ENCODE measurements at places on chromosomes 7 and 10. TPM values are rescaled to one million over a fixed set of nuclear protein-coding genes. Genes with fewer than 3 reads are reported as not detected.

Gene ZNF804B
- 0.04 TPM for total RNA-seq

Gene CHAT
- total RNA-seq = not detected

Gene ADRB1
- 0.12 TPM for total RNA-seq

Gene HOXA13
- 1.6 TPM for total RNA-seq

Gene ZNF239
- not detected for total RNA-seq

Gene HTR7
- 0.26 TPM for total RNA-seq

Gene ANXA8
- total RNA-seq = not detected

Gene ZP3
- 0.99 TPM for total RNA-seq

- no peak for DNase-seq
Observed at GRCh38 chr10:88913127-88913526, 33.1 kb downstream of the STAMBPL1 start.

- peak; percentile 28 for DNase-seq
Observed at GRCh38 chr10:132193907-132194552, 7.3 kb downstream of the DPYSL4 start.

DNA sequence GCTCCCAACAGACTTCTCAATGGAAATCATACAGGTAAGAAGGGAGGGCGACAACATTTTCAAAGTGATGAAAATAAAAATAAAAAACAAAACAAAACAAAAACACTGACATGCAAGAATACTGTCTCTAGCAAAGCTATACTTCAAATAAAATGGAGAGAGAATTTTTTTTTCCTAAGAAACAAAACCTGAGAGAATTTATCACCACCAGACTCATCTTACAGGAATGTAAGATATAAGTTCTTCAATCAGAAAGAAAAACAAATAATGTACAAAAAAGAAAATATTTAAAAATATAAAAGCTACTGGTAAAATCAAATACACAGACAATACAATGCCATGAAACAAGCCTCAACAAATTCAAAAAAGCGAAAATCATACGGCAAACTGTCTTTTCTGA, 113.2 kb downstream of the NRBF2 start:
- no peak for DNase-seq

DNA sequence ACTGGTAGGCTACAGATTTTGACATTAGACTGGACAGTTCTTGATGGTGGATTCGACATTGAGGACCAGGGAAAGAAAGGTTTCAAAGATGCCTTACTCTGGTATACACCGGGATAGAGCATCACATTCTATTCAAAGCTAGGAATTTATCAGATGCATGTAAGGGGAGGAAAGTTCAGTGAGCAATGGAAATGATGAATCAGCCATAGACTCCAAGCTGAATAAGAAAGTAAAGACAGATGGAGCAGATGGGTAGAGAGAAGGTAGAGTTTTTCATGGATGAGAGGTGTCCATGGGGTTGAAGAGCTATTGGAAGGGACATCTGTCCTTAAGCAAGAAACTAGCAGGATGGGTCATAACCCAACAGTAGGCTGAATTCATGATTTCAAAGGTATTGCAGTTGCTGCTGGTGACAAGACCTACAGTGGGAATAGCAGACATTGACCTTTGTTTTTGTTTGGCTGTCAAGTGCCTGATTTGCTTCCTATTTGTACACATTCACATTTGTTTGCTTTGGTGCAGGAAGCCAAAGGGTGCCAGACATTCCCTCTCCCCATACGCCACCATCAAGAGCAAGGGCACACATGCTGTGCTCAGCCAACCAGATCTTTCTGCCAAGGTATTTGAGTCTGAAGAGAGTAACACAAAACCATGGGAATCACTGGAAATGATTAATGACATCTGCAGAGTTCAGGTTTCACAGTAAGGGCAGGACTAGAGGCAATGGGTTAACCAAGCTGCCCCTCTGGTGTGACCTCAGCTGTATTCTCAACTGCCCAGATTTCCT, 8.6 kb upstream of the CACUL1 start:
- no peak for DNase-seq

GRCh38 chr7:42445691-42446090, 208.7 kb upstream of the GLI3 start:
- no peak for DNase-seq

- DNase-seq = no peak
Observed at GRCh38 chr7:110766864-110767263, 324.1 kb upstream of the LRRN3 start.

DNA sequence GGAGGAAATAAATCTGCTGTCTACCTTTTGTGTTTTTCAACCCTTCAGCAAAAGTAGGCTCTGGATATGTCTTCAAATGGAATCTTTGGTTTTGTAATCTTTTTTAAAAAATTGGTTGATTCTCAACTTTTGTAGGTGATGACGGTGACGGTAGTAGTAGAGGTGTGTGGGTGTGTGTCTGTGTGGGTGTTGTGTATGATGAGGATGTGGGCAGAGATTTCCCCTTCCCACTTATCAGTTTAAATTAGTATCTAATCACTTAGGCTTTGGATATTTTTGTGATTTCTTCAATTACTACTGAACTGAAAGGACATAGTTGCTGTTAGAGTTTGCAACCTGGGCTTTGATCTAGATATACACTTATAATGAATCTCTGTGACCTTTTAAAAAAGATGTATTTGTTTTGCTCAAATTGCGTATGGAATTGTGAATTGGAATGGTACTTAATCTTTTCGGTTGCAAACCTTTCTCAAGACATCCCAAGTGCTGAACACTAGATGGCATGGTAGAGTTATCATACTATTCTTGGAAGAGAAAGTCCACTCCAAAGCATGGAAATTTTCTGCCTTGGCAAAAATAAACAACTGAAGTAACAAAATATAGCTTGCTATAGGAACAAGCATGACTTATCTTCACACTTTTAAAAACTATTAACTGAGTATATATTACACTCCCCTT, 51.9 kb upstream of the A1CF start:
- no peak for DNase-seq

- DNase-seq = peak; percentile 50
Observed at GRCh38 chr7:149598721-149599308, 101.2 kb upstream of the ZNF746 start.

GRCh38 chr10:42975558-42976340, 101.1 kb upstream of the RET start:
- no peak for DNase-seq

- DNase-seq = no peak
Observed at GRCh38 chr10:89363729-89364442, 14.0 kb upstream of the IFIT1B start.

DNA sequence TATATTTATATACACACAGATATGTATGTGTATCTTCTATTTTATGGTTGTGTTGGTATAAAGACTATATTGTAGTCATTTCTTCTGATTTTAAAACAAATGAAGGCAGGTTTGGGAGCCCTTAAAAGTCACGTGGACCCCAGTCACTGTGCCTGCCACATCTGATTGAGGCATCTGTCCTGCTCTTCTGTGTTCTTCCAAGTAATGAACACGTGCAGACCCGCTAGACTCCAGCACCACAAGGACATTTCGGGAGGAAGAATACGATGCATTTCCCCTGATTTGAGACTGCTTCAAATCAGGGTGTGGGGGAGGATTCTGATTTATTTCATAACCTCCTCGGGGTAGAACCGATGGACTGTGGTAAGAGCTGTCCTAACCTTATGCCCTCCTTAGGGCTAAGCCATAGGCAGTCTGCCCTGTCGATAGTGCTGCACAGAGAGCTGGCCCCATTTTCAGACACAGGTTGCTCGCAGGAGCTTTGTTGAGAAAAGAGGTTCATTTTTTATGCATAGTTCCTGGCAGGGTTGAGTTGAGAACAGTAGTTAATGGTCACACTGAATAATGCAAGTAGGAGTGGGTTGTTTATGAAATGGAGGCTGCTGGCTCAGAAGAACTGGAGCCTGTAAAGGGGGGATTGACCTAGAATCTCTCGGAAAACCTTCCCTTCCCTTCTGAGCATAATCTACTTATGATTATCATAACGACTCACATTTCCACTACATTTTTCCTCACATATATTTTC, 55.0 kb upstream of the C10orf120 start:
- DNase-seq = no peak

DNA sequence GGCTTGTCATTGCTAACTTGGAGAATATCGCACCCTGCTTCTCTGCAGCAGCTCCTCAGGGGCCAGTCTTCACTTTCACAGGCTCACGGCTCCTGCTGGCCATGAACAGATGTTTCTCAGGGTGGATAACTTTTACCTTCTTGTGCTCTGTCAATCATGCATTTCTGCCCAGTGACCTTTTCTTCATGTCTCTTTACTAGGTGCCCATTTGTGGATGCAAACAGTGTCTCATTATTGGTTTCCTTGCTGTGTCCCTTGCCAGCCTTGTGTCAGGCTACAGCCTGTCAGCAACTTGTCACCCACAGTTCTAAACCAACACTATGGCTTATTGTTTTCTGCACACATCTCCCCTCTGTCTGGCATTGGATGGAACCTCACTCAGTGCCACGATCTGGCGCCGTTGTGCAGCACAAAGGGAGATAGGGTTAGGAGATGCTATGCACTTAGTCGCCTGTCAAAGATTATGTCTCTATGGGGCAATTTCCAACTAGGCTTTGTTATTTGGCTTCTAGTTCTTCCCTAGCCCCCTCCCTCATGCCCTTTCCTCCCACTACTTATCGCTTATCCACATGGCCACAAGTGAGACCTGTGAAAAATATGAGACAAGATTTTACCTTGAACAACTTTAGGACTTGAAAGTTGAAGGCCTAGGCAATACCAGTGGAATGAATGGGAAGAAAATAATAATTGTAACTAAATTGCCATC, 45.7 kb upstream of the NXPH1 start:
- DNase-seq = no peak

DNA sequence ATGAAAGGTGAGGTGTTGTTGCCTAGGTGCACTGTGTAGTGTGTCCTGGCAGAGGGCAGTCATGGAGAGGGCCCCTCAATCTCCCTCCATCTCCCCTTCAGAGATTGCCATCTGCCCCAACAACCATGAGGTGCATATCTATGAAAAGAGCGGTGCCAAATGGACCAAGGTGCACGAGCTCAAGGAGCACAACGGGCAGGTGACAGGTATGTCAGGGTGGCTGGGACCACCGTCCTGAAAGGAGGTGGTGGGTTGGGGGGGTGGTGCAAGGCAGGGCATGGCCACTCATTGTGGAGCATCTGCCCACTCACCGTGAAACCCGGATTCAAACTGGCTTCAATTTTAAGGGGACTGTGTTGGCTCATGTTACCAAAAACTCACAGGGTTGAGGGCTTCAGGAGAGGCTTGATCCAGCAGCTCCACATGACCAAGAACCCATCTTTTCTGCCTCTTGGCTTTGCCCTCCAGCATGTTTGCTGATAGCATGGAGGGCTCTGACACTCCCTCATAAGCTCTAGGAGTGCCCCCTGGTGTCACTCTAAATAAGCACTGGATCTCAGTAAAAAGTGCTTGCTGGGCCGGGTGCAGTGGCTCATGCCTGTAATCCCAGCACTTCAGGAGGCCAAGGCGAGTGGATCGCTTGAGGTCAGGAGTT, 12.2 kb downstream of the ARPC1B start:
- no peak for DNase-seq

DNA sequence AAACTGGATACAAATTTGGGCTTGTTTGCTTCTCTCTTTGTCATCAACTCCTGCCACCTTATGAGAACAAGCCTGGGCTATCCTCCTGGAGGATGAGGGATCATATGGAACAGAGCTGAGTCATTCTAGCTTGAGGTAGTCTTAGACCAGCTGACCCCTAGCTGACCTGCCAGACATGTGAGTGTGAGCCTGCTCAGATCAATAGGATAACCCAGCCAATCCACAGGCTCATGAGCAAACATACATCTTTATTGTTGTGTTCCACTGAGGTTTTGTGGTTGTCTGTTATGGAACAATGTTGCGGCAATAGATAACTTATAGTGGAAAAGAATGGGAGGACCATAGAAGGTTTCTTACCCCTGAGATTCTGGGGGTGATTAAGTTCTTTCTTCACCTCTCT, 54.5 kb upstream of the FAM180A start:
- no peak for DNase-seq

- DNase-seq = peak; percentile 79
Observed at GRCh38 chr7:45089341-45089891, 647 bp upstream of the NACAD start.

DNA sequence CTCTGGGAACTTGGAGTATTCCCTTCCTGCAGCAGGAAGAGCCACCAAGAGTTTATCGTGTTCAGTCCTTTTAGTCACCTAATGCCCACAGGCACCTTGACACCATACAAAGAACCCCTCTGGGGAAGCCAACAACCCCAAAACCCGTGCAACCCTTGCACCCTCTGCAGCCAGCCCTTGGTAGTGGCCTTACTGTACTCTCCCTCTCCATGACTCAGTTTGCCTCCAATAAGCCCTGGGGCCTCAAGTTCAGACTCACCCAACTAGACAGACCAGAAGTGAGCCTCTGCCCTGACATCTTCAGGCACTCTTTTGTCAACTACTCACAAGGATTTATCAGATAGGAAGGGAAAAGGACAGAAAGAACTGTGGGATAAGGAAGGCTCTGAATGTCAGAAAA, 30.9 kb downstream of the KCNMA1 start:
- DNase-seq = no peak
